ENCODE measurements at places on chromosomes 11 and 22.

DNA sequence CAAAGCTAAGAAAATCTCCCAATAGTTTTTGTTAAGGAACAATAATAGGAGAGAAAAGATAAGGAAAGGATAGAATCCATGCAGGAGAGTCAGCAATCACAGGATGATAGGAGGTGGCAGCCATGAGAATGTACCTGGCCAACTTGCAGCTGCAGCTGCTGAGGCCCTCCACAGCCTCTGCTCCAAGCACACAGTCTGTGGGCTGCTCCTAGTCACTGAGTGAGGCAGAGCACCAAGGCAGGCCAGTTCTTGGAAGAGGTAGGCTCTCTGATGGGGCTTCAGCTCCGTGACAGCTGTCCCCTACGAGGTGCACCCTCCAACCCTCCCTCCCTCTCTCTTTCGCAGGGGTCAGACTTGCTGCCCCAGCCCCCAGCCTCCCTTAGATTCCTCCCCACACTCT is 5.5 kb upstream of the KCNJ1 start:
- no peak for DNase-seq

GRCh38 chr11:73072935-73073481 is 69.1 kb downstream of the FCHSD2 start:
- no peak for DNase-seq

DNA sequence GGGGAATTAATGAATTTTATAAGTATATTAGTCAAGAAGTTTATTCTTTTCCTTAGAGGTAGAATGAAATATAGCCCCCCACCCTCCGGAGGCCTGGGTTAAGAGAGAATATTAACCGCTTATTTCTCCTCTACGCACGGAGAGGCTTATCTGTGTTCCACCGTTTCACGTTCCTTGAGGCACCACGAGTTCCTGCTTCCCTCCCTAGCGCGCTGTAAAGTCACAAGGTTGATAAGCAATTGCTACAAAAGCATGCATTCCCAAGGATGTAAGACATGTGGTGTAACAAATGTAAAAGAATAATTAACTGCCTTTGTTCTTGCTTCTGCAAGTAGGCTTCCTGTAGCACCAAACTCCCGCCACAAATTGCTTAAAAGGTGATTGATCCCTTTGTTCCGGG is 1.5 kb upstream of the ANKRD42 start:
- no peak for DNase-seq

DNA sequence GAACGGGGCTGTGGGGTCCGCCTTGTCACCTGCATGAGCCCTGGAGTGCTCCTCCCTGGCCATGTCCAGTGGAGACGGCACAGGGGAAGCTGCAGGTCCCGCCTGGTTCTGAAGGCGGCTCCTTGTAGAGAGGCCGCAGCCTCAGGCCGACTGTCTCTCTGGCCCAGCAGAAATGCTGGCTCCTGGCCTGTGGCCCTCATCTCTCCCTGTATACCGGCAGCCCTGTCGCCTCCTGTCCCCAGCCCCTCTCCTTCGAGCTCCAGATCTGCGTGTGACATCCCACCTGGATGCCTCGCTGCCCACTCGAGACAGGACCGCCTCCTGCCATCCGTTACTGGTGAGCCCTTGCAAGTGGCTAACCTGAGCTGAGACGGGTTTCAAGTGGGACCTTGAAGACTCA is 73.6 kb downstream of the PHF21B start:
- DNase-seq: no peak

DNA sequence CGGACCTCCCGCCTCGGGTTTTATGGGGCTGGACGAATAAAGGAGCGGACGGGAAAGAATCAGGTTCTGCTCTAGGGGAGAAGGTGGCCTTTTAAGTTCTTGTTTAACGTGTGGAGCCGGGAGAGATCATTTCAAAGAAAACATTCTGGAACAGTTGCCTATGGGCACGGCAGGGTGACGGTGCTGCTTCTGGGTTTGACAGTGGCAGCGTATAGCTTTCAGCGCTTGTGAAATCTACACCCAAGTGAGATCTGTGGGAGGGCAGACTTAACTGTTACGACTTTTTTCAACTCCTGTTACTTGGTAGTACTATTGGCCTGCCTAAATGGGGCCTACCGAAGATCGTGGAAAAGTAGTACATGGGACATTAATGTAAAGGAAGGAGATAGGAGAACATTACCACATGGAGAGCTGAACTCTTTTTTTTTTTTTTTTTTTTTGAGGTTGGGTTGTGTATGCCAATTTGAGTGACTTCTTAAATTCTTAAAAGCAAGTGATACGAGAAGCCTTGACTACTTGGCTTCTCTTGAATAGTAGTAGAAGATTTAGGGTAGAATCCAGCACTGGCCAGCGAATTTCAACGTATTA is 743 bp downstream of the USP47 start:
- peak; percentile 66 for DNase-seq

DNA sequence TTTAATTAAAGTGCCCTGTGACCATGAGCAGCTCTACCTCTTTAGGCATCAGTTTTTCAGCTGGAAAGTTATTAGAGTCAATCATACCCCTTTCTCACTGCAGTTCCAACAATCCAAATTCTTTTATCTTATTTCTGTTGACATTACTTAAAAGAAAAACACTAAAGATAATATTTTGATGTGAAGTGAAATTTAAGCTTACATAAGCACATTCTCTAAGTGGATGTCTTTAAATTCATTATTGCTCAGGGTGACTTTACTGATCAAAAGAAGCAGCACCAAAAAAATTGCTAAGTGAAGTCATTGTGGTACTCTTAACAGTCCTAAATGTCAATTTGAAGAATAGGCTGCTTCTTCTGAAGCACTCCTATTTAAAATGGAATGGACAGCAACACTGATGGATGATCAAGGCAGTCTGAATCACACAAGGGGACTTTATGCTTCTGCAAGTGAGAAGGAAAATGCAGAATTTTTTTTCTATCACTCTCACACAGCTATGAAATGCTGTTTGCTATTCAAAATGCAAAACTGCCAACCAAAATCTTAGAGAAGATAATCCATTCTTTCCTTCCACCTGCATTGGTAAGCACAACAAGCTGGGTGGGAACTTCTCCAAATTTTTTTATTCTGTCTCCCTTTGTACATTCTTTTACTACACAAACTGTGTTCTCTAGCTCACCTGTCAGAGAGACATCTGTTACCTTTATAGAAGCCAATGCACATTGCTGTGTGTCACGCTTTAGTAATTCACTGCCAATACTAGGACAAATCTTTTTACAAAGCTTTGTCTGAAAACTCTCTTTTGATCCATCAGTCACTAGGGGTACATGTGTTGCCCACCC is 179.9 kb downstream of the GRIA4 start:
- DNase-seq: no peak

DNA sequence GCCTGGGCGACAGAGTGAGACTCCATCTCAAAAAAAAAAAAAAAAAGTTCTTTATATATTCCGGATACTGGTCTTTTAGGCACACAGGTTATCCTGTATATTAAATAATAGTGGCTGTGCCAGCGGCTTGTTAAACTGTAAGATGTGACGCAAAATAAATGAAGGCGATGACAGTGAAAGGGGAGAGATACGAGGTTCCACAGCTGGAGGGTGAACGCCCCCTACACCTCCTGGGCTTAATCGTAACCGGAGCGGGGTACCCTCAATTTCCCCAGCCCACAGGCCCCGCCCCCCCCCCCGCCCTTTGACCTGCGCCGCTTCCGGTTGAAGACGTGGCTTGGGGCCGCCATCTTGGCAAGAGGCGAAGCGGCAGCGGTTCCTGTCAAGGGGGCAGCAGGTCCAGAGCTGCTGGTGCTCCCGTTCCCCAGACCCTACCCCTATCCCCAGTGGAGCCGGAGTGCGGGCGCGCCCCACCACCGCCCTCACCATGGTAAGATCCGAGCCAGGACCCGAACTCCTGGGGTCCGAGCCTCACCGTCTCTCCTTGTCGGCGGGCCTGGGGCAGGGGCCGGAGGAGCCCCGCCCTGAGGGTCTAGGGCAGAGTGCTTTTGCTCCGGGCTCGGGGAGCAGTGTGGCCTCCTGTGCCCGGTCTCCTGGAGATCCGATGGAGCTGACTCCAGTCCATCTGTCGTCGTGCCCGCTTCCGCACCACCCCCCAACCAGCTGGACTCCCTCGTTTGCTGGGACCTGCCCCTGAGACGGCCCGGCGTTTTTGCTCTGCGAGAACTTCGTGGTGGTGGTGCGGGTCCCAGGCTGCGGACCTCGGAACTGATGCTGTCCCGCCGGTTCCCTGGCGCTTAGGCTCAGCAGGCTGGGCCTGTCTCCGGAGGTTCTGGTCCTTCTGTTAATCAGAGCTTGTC is at the start of gene ARCN1:
ARCN1 (plus strand) TSS at position 349 of the 920 bp plus-strand sequence; CDS start at position 488, 139 bp downstream.
- peak; percentile 80 for DNase-seq

DNA sequence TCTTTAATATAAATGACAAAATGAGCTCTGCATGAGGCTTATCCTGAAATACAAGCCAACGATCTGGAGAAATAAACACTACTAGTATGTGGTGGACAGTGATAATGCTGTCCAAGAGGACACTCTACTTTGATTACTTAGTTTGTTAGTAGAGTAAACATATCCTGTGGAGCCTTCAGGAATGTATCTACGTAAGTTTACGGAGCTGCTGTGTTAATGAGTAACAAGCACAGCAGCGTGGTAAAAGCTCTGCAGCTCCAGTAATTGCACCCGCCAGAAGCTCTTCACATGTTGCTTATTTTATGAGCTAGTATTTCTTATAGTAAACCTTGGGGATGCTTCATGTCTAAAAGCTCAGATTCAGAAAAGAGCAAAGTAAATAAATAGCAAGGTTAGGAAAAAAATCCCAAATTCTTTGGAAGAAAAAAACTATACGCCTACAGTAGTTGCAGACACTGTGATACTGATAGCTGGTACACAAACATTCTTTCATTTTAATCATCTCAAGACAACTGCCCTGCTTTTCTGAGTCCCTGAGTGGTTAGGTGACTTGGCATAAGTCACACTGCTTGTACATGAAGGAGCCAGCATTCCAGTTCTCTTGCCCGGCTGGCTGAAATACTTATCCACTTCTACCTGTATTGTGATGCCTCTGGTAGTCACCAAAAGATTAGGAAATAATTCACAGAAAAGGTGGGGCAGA is 32.7 kb upstream of the CCDC34 start:
- no peak for DNase-seq

DNA sequence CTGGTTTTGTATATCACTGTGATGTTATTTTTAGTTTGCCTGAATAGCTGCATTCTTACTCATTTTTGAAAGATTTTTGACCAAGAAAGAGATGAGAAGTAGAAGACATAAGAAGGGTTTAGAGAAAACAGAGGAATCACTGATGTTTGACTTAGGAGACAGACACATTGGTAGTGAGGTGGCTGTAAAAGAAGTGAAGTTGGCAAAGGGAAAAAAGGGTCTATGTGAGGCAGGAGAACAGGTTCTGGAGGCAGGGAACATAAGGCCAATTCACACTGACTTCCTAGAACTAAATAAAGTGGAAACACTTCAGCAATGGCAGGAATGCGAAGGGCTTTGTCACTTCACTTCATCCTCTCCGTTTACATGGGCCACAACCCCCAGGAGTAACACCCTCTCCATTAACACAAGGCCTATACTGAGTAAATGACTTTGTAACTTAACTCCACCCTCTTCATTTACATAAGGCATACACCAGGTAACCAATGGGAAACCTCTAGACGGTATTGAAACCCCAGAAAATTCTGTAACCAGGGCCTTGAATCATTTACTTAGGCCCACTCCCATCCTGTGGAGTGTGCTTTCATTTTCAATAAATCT is 36.5 kb downstream of the CTSC start:
- DNase-seq: no peak

GRCh38 chr11:24375931-24376330 is 120.9 kb upstream of the LUZP2 start:
- DNase-seq: no peak

- DNase-seq: no peak
These were observed 33.8 kb downstream of the TXN2 start for GRCh38 chr22:36447632-36448031.

GRCh38 chr22:45974498-45974897 is 2.5 kb downstream of the WNT7B start:
- no peak for DNase-seq

DNA sequence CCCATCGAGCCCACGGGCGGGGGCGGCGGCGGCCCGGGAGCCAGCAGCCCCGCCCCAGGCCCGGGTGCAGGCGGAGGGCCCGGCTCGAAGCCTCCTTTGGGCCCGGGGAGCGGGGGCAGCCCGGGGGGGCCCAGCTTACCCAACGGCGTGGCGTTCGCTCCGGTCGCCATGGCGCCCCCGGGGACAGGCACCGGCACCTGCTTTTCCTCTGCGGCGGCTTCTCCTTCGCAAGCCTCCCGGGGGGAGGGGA is 194 bp downstream of the SF1 start:
- DNase-seq: no peak

- no peak for DNase-seq
These were observed 130.7 kb downstream of the MN1 start for GRCh38 chr22:27670701-27671412.

GRCh38 chr11:15198284-15198683 is 83.6 kb downstream of the INSC start:
- DNase-seq: no peak

- no peak for DNase-seq
These were observed 706 bp upstream of the SCYL1 start for GRCh38 chr11:65524014-65524740.

- DNase-seq: peak; percentile 59
These were observed 87.0 kb upstream of the THY1 start for GRCh38 chr11:119509969-119510401.

GRCh38 chr11:75697906-75698581 is 19.6 kb upstream of the MOGAT2 start:
- DNase-seq: no peak

GRCh38 chr11:93481279-93481678 is 61.9 kb downstream of the SMCO4 start:
- DNase-seq: no peak

GRCh38 chr11:10447445-10447844 is 7.6 kb upstream of the AMPD3 start:
- no peak for DNase-seq

GRCh38 chr22:24421428-24421931 is 5.9 kb upstream of the ADORA2A start:
- no peak for DNase-seq

GRCh38 chr11:1771273-1771672 is 7.5 kb upstream of the CTSD start:
- DNase-seq: no peak

- no peak for DNase-seq
These were observed 59.2 kb downstream of the DEUP1 start for GRCh38 chr11:93389737-93390136.

GRCh38 chr11:2369896-2370295 is 7.2 kb upstream of the CD81 start:
- no peak for DNase-seq

GRCh38 chr22:23532731-23533130 is 47.4 kb downstream of the IGLL1 start:
- no peak for DNase-seq

- peak; percentile 21 for DNase-seq
These were observed 599 bp downstream of the SIK3 start for GRCh38 chr11:117097389-117098268.

All from stimulated activated CD4-positive, alpha-beta T cell treated with anti-CD3 and anti-CD28 coated beads, Interleukin-1b, Interleukin-23, amount 100 ng/mL, for 48 hours (primary cell).